Right forelimb (tissue), 1 donor: ENCODE measurements at places on chromosomes 13 and 19.

DNA sequence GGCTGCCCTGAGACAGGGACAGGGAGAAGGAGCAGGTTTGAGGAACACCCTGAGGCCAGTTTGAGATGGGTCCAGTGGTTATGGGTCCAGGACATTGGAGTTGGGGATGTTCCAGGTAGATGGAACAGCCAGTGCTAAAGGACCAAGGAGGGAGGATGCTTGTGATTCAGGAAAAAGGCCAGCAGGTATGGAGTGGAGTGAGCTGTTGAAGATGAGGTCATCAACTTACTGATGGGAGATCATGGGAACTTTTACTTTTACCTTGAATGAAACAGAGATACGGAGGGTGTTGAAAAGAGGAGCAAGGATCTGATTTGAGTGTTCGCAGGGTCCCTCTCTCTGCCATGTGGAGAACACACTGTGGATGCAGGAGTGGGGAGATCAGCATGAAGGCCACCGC, 25.5 kb downstream of the SPTBN4 start:
- no peak for DNase-seq

DNA sequence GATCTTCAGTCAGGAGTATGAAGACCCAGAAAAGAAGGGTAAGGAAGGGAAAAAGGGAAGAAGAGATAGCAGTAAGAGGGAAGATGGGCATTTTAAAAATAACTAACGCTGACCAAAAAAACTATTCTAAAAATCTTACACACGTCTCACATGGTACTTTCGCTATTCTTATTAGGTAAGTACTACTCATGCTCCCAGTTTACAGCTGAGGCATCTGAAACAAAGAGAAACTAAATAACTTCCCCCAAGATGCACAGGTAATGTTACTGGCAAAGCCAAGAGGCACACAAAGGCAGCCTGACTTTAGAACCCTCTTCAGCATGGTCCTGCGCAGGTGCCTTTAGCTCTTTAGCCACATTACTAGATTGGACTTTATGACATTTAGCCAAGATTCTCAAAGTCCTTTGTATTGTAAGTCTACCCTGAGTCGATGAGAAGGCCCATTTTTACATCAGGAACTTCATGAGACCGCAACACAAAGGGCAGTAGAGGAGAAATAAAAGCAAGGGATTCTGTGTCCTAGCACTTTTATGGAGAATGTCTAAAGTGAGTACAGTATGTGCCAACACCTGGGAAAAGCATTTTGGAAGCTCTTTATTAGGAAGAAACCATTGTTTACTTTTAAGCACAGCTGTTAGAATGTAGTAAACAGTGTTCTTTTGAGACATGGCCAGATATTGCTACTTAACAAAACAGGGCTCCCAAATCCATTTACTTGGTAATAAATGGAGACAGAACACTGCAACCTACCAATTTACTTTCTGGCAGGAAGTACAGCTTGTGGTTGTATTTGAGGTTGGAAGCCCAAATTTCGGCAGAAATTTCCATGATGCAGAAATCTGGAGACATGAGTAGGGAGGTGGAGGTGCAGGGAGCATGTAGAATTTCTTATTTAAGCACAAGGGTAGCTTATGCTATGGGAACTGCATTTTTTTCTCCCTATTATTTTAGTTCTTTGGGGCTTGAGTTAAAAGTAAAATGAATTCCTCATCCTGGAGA, 250.7 kb downstream of the KCTD12 start:
- DNase-seq = no peak

DNA sequence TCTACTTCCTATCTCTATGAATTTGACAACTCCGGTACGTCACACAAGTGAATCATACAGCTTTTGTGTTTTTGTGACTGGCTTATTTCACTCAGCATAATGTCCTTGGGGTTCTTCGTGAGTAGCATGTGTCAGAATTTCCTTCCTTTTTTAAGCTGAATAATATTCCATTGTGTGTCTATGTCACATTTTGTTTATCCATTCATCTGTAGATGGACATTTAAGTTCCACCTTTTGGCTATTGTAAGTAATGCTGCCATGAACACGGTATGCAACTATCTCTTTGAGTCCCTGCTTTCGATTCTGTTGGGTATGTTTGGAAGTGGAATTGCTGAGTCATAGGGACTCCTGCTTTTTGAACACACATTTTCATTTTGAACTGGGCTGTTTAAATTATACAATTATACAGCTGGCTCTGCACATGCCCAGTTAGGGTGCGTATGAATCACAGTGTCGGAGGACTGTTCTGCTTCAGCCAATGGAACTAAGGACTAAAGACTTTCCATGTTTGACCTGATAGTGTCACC, 43.0 kb upstream of the C13orf42 start:
- DNase-seq = no peak

- DNase-seq = no peak
Measured at GRCh38 chr13:77898097-77898496, 20.5 kb downstream of the EDNRB start.

GRCh38 chr13:42746866-42747265, 34.5 kb upstream of the FAM216B start:
- DNase-seq = no peak

DNA sequence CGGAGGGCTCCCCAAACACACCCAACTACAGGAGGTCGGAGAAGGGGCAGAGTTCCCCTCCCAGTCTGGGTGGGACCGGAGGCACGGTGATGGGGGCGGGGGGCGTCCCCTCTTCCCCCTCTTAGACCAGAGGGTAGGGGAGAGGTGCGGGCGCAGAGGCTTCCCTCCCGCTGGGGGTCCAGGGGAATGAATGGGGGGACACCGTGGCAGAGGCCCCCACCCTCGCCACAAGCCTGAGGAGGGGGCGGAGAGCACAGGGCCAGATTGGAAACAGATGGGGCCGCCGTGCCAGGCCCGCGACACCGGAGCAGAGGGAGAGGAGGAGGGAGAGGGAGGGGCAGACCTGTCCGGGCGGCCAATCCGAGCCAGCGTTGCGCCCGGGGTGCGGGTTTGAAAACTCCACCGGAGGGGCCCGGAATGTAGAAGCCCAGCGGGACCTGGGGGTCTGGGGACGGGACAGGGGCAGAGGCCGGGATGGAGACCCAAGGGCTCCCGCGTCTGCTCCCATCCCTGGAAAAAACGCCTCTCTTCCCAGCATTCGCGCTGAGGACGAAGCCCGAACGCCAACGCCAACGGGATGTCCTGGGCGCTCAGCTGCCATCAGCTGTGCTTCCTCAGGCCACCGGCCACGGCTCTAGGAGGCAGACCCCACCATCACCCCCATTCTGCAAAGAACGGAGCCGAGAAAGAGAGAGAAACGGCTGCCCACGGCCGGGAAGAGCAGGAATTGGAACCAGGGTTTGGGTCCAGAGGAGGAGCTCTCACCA, 46.8 kb downstream of the PTPRS start:
- DNase-seq = peak; percentile 84

DNA sequence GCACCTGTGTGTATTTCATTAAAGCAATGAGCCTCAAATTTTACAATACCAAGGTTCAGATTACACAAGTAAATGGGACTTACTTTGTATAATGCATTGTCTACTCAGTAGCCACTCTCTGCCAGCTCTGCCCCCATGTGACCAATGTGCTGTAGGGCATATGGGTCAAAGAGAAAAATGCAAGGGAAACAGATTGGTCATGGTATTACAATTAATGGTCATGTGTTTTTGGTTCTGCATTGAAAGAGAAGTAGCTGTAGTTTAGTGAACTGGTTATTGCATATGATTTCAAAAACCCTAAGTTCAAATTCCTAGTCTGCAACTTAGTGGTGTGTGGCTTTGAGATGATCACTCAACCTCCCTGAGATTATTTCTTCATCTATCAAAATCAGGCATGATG, 545.4 kb downstream of the SUCLA2 start:
- DNase-seq = no peak

GRCh38 chr19:35144600-35145436, 1.8 kb downstream of the FXYD7 start:
- peak; percentile 46 for DNase-seq

DNA sequence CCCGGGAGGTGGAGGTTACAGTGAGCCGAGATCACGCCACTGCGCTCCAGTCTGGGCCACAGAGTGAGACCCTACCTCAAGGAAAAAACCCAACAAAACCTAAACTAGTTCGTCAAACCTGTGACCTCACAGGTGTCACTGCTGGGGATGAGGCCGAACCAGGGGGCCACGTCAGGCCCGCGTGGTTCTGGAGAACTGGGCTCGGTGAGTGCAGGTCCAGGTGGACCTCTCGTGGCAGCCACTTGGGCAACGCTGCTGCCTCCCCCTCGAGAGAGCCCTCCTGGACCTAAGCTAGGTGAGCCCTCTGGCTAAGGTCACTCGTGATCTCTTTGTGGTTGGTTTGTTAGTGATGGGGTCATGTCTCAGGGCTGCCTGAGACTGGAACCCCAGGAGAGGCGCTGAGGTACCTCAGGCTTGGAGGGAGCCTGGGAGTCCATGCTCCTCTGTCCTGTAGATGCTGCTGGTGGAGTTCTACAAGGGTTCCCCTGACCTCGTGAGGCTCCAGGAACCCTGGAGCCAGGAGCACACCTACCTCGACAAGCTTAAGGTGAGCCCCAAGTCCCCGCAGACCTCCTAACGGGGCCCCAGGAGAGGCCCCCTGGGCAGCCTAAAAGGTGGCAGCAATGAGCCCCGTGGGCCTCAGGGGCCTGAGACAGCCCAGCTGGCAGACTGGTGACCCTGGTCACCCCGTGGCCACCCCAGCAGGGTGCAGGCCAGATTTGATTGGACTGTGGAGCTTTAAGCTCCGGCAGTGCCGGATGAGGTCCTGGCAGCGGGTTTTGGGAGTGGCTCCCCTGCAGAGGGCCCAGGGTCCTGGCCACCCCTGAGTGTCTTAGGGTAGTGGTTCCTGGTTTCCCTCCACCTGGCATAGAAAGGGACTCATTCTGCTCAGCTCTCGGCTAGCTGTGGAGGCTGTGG, 15.6 kb downstream of the MPND start:
- DNase-seq = no peak

DNA sequence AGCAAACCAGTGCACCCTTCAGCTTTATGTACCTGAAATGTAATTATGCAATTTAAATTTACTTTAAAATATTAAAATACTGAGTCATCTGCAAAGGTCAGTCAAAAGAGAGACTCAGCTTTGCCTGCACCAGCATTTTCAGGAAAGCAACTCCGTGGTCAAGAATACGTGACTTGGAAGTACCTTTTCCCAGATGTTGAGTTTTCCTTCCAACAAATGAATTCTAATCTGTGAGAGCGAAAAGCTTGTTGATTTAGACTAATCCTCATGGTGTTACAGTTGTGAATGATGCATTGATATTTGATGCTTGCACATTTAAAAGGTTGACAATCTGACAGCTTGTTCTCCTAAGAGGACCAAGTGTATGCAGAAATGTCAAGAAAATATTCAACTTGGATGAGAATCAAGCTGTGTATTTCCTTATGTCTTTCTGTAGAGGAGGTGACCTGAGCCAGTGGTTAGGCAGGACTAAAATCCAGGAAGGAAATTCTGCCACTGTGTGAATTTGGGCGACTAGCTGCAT, 270.4 kb downstream of the ABCC4 start:
- DNase-seq = no peak

DNA sequence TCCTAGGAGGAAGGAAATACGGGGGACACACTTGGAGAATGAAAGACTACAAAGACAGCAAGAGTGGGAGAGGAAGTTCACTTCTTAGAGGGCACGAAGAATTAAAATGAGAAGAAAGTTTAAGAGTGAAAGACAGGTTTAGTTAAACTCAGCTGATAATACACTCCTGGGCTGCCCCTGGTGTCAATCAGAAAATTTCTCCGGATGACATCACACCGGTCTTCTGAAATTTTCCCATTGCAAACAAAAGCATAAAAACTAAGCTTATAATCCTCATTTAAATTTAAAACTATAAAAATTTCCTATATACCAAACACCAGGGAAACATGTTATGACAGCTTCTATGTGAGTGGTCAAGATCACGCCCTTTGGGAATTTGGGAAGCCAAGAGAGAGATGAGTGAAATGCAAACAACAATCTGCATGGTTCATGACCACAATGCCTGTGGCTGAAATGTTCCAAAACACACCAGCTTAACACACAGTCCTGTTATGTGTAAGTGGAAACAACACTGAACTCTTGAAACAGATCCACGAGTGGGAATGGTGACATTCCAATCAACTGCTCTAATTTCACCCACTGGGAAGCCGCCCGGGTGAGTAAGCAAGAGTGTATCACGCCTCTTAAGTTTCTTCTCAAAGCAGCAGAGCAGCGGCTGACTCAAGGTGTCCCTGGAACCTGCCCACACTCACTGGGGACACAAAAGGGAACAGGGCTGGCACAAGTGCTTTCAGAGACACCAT, 49.0 kb downstream of the BRD4 start:
- no peak for DNase-seq

GRCh38 chr19:49217382-49217781, 59.8 kb downstream of the TRPM4 start:
- DNase-seq = no peak

DNA sequence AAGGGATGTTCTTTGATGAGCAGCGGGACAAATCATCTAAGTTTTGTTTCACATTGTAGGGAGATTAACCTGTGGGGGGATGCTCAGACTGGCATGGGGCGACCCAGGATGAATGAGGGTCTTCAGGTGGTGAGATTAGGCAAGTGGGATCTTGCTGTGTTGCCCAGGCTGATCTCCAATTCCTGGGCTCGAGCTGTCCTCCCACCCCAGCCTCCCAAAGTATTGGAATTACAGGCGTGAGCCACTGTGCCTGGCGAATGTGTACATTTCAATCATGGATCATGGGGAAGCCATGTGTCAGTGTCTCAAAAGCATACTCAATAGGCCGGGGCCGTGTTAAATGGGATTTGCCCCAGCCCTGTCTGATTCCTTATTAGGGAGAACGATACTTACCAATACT, 8.1 kb downstream of the SLC25A42 start:
- DNase-seq = no peak

DNA sequence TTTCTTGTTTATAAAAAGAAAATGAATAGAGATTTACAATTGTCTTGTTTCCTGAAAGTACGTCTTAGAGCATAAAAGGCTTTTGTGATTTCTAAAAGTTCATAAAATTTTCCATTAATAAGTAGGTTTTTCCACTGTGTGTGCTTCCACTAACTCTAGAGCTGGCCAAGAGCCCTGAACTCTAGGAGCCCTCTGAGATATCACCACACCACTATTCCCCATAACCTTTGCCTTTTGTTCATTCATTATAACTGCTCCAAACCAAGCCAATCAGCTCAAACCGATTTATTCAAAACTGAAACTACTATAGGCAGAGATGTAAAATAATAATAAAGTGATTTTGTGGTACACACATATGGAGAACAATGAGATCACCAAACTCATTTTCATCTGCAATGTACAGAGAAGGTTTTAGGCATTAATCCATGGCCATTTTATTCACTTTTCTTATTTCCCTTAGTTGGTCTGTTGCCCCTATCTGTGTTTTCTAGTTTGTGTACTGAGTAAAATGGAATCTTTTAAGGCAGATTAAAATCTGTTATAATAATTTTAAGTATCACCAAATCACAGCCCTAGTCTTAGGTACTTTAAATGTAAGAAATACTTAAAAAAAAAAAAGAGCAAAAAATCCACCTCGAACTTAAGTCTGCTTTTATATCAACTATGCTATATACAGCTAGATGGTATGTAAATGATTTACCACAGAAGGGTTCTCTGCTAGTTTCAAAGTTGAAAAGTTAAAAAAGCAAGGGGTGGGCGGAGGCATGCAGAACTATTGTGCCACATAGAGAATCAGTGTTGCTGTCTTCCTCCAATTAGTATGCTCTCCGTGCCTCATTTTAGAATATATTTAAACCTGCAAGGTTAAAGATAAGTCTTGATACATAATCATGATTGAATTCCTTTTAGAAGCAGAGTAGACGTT, 311.3 kb downstream of the KLF12 start:
- DNase-seq = no peak
